Stomach (tissue), 19 donors: ENCODE measurements at places on chromosomes 6 and 20. TPM values are rescaled to one million over a fixed set of nuclear protein-coding genes. Genes with fewer than 3 reads are reported as not detected.

Gene COL12A1
- total RNA-seq, result 170 TPM

Gene GABRR1
- 0.45 TPM for total RNA-seq

Gene ROMO1
- total RNA-seq, result 228 TPM

Gene SYCP2
- total RNA-seq, result 12.1 TPM

Gene RBM24
- total RNA-seq, result 2.3 TPM

Gene SUPT3H
- 4.1 TPM for total RNA-seq

Gene TMEM244
- not detected for total RNA-seq

Gene ZNF76
- 92.0 TPM for total RNA-seq

Gene RPS21
- 2,101 TPM for total RNA-seq

Gene NHLRC1
- 1.8 TPM for total RNA-seq

Gene SLC26A8
- total RNA-seq, result 0.58 TPM

Gene SEMG1
- not detected for total RNA-seq

Gene BACH2
- total RNA-seq, result 10.8 TPM

Gene RAD21L1
- total RNA-seq, result not detected

Gene SH3BGRL2
- 25.1 TPM for total RNA-seq

Gene PTCRA
- total RNA-seq, result not detected

Gene SAPCD1
- total RNA-seq, result not detected

Gene POPDC3
- not detected for total RNA-seq
